ENCODE measurements at places on chromosomes 3 and 15. TPM values are rescaled to one million over a fixed set of nuclear protein-coding genes. Genes with fewer than 3 reads are reported as not detected.

Gene SEMA4B
- total RNA-seq: 49.1 TPM

- ATAC-seq: peak; percentile 55
Measured at GRCh38 chr3:184814214-184814613, 2.2 kb downstream of the VPS8 start.

GRCh38 chr3:58250093-58250707 is 12.6 kb downstream of the ABHD6 start:
- ATAC-seq: no peak

DNA sequence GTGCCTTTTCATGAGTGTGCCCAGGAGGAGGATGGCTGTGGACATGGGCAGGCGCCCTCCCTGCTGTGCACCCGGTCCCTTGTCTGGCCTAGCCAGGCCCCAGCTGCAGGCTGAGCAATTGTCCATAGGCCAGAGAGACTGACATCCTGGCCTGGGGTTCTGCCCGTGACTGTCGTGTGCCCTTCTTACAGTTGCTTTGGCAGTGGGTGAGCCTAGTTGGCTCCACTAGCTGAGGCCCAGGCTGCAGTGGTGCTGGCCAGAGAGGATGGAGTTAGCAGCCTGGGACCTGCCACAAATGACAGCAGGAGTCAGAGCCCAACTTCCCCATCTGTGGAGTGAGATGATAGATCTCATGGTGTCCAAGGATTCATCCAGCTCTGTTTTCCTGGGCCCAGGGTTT is 9.0 kb upstream of the CHRNB4 start:
- ATAC-seq: no peak

DNA sequence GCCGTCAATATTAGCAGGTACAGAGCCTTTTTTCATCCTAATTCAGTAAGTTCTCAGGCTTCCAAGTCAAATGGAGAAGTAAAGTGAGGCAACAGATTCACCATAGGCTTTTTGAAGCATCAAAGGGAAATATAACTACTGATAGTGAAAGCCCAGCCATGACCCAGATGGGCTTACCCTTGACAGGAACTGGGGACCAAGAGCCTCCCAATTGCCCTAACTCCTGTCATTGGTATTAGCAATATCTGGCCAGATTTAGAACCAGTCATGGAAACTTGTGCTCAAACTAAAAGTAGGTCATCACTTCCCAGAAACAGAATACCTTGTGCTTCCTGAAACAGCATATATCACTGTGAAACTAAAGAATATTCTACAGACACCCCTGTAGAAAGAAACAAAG is 33.0 kb downstream of the NME9 start:
- ATAC-seq: peak; percentile 90

DNA sequence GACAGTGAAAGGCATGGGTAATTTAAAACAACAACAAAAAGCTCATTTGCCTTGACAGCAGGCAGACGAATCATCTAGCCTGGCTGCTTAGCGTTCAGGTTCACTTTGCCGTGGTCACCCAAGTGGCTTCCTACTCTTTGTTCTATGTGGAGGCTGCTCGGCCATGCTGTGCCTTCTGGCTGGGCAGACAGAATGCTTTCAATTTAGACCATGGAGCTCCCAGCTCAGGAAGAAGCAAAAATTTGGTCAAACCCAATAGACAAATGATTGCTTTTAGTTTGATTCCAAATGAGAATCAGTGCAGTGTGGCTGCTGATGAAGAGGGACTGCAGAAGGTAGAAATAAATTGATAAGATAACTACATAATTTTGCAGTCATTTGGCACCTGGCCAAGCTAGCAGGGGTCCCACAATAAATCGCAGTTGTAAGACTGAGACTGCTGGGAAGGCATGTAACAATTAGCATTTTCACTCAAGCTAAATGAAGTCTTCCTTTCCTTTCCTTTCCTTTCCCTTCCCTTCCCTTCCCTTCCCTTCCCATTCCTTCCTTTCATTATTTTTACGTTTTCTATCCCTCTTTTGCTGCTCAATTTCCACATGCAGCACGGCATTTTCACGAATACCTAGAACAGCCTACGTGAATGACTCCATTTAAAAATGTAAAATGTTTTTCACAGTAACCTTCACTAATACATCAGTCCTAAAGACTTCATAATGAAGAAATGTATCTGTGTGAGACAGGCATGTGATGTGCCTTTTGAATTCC is 360.4 kb upstream of the TGFBR2 start:
- ATAC-seq: no peak

All from activated T-helper 17 cell treated with anti-CD3 and anti-CD28 coated beads, Interleukin-2, amount 50 U/mL, for 72 hours (primary cell).